ENCODE measurements at places on chromosomes 7 and 10. TPM values are rescaled to one million over a fixed set of nuclear protein-coding genes. Genes with fewer than 3 reads are reported as not detected.

Gene KIF11
- 3.3 TPM for total RNA-seq

Gene AKR1E2
- 17.0 TPM for total RNA-seq

Gene CNPY1
- total RNA-seq, result not detected

Gene ADAM22
- total RNA-seq, result 1.0 TPM

Gene WNT8B
- not detected for total RNA-seq

Gene ZNF488
- total RNA-seq, result not detected

Gene GDF2
- total RNA-seq, result not detected

Gene CYP2C9
- not detected for total RNA-seq

Gene TSPAN33
- 0.15 TPM for total RNA-seq

Gene IGF2BP3
- total RNA-seq, result 35.1 TPM

Gene AGMO
- under 0.01 TPM for total RNA-seq

Gene LRRC17
- total RNA-seq, result 82.2 TPM

Gene KCNIP2
- total RNA-seq, result 0.66 TPM

Gene LIPF
- total RNA-seq, result 0.29 TPM

Gene TSPAN12
- total RNA-seq, result 0.73 TPM

Gene LIPN
- total RNA-seq, result not detected

Data from smooth muscle cell of trachea (primary cell).